ENCODE measurements at places on chromosomes 2 and 18.

GRCh38 chr18:24741965-24742724 is 281.7 kb downstream of the HRH4 start:
- DNase-seq, result no peak

- no peak for DNase-seq
Measured at GRCh38 chr18:9466846-9467245, 8.5 kb upstream of the RALBP1 start.

DNA sequence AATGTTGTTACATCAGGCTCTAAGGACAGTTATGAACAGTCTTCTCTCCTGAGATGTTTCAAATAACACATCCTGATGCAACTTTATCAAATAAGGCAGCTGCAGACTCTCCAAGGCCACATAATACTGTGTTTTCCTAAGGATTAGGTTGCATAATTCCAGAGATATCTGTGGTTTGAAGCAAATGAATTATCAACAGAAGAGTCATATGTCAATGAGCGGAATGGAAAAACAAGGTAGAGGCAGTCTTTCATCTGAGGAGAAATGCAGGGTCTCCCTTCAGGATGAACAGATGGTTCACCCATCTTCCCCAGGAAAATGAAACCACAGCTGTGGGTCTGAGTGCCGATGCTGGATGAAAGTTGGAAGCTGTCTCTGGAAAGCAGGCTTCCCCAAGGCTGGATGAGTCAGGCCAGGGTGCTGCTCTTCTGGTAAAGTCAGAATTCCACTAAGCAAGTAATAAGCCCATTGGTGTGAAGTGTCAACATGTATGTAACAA is 22.2 kb downstream of the LYG1 start:
- DNase-seq, result peak; percentile 84

DNA sequence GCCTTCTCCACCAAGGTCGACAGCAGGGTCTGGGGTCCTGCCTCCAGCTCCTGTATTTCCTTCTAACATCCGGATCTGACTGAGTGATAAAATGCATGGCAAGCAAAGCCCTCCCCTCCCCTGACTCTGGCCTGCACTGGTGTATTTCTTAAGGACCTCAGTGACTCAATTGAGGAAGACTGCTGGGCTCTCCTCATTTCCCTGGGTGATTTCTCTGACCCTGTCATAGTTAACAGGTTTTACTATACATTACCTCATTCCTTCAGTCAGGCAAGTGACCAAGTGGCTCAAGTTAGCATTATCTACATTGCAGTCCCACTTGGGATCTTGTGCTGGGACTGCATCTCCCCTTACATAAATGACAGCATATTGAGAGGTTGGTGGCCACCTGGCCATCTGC is 38.8 kb upstream of the CCBE1 start:
- DNase-seq, result no peak

GRCh38 chr18:9876867-9877654 is 8.7 kb upstream of the TXNDC2 start:
- DNase-seq, result peak; percentile 47

DNA sequence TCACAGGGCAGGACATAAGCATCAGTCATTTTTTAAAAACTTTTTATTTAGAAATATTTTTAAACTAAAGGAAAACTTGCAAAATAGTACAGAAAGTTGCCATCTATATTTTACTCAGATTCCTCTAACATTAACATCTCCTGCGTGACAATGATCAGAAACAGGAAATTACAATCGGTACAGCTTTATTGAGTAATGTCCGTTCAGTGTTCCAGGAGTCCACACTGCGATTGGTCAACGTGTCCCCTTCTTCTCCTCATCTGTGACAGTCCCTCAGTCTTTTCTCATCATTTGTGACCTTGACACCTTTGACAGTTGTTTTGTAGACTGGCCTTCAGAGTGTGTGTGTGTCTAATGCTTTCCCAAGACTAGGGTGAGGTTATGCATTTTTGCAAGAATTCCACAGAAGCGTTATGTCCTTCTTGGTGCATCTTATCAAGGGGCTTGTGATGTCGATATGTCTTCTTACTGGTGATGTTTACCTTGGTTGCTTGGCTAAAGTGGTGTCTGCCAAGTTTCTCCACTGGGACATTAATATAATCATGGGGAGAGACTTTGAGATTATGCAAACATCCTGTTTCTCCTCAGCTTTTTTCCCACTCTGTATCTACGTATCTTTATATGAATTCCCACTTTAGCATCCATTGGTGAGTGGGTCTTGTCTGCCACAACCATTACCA is 21.4 kb upstream of the TMEM177 start:
- no peak for DNase-seq

DNA sequence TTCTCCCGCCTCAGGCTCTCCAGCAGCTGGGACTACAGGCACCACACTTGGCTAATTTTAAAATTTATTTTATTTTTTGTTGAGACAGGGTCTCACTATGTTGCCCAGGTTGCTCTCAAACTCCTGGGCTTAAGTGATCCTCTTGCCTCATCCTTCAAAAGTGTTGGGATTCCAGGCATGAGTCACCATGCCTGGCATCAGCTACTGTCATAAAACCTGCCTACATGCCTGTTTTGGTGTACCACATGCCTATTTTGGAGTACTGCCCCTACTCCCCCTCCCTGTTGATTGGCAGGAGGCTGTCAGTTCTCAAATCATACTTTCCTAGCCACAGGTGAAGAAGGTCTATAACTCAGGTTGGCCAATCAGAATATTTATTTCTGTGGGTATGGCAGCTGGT is 64.0 kb downstream of the CHST9 start:
- no peak for DNase-seq

GRCh38 chr2:1702186-1702565 is 42.1 kb downstream of the PXDN start:
- DNase-seq, result no peak

- no peak for DNase-seq
Measured at GRCh38 chr2:142858961-142859360, 18.5 kb upstream of the KYNU start.

GRCh38 chr2:8159966-8160603 is 521.8 kb upstream of the ID2 start:
- DNase-seq, result no peak

DNA sequence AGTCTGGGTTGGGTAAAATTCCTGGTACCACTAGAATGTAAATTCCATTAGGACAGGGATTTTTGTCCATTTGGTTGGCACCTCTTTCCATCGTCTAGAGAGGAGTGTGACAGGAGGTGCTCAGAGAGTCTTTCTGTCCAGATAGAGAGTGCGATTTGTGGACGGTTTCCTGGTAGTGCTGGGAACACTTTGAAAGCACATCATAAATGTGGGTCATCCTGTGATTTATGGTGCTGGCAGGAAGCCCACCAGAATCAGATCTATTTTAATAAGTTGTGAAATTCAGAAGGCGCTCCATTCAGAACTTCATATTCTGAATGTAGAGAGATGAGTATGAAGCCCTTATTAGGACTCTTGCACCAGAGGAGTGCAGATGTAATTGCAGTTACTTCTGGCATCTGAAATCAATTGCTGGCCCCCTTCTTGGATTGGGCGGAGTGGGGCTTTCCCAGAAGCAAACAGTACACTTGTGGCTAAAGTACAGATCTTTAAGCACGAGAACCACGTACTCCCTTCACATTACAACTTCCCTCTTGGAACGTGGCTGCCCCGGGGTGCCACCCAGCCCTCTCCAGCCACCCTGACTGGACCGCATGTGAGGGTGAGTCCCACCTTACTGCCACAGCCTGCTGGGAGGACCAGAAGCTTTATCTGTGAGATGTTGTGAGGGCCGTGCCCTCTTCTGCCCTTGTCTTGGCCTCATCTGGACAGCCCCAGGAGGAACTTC is 243.2 kb downstream of the MYO3B start:
- no peak for DNase-seq

DNA sequence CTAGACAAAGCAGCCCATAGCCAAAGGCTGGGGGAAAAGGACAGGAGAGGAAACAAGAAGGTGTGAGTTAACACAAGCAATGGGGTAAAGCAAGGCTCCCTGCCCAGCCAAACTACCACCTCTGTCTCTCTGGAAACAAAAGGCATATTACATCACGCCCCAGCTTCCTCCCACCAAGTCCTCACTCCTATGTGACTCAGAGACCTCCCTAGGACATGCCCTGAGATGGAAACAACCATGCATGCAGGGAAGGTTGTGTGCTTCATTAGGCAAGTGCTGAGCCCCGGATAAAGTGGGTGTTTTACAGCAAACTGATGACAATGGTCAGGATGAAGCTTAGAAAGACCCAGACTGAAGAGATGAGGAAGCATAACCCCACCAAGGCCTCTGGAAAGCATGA is 9.0 kb upstream of the ATRAID start:
- no peak for DNase-seq

- DNase-seq, result no peak
Measured at GRCh38 chr2:218517434-218518206, 50.5 kb downstream of the USP37 start.
